NCI-H2081 treated with DMSO at 0.1 percent for 48 hours (cell line): ENCODE measurements at places on chromosomes 5 and 9.

DNA sequence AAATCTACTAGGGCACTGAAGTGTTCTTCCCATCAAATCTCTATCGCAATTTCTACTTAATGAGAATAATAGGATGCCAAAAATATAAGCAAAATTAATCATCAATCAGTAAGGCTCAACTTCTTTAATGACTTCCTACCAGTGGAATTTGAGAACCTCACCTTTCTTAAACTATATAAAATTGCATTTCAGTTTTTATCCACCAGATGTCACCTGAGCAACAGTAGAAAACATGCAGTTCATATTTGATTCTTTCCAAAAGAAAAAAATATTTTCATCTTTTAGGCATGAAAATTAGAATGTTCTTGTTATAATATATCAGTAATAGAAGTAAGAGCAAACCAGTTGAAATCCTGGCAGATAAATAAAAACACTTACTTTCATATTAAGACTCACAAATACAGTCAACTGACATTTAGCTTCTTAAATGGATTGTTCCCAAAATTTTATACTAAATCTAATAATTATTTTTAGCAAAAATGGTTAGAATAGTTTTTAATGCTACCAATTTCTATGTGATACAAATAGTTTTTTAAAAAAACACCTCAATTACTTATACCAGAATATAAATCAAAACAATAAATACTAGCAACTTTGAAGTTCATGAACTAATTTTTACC, 13.4 kb upstream of the CCDC112 start:
- no peak for DNase-seq

DNA sequence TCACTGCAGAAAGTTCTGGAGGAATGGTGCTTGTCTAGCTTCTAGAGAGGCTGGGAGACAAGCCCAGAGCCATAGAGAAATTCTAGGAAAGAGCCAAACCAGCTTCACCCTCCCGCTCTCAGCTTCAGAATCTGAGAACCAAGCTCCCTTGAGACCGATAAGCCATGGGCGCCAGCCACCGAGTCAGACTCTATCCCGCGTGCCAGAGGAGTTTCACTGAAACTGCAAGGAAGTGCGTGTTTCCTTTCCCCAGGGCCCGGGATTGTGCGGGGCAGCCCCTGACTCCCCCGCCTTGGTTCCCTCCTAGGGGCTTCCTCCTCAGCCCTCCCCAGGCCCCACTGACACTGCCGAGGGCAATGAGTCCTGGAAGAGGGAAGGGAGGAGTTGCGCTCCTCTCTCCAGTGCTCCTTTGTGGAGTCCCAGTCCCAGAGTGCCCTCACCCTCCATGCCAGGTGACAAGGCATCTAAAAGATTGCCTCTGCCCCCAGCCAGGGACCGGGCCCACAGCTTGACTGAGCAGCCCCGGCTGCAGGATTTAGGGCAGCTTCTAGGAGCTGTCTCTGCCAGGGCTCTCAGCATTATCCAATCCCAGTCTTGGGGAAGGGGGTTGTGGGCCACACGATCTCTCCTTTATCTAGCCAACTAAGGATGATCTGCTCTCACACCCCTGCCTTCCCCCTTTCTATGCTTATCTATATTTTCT, 18.4 kb upstream of the TCF7 start:
- no peak for DNase-seq

DNA sequence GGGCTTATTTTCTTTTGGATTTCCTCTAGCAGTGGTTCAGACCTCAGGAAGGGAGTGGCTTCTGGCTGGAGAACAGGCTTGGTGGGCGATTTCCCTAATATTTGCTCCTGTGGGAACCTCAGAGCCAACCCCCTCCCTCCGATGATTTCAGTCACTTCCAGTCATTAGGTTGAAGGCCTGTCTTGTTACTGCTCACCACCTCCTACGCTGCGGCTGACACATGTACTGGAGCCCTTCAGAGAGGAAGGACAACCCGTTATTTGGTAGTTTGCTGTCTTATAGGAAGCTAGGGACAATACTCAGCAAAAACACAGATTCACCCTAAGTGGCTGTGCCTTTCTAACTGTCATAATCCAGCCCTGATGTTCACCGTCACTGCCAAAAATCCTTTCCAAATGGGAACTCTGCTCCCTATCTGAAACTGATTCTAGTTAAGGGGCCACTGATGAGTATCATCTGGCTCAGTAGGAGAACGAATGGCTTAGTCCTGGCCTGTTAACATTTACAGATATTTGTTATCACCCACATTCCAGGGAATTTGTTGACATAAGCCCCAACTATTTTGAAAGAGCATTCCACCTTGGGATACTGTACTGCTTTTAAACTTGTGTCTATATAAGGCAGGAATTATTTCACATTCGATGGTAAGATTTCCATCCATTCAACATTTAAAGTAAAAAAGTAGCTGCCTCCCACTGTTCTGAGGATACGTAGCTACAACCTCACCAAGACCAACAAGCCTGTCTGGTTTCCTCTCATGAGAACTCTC, 29.3 kb upstream of the ANKH start:
- no peak for DNase-seq

GRCh38 chr5:150278916-150279315, 10.7 kb downstream of the CAMK2A start:
- no peak for DNase-seq

DNA sequence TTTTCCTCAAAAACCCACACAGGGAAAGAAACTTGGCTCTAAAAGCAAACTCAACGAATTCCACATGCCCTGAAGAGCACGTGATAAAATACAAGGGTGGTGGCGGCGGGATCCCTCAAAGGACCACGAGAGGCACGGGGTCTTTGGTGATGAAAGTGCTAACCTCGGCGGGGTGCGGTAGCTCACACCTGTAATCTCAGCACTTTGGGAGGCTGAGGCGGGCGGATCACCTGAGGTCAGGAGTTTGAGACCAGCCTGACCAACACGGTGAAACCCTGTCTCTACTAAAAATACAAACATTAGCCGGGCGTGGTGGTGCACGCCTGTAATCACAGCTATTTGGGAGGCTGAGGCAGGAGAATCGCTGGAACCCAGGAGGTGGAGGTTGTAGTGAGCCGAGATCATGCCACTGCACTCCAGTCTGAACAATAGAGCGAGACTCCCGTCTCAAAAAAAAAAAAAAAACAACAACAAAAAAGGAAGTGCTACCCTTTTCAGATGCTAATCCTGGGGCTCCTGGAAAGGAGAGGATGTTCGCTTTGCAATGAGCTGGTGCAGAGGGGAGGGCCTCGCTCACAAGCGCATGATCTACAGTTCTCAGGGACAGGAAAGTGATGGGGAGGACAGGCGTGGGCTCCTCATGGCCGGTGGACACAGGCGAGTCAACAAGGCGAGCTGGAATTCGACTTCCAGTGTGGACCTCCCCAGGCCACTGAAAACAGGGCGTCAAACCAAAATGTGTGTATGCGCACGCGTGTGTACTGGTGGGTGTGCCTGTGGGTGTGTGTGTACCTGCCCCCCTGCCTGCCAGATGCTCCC, 54.1 kb downstream of the USP20 start:
- DNase-seq: no peak

DNA sequence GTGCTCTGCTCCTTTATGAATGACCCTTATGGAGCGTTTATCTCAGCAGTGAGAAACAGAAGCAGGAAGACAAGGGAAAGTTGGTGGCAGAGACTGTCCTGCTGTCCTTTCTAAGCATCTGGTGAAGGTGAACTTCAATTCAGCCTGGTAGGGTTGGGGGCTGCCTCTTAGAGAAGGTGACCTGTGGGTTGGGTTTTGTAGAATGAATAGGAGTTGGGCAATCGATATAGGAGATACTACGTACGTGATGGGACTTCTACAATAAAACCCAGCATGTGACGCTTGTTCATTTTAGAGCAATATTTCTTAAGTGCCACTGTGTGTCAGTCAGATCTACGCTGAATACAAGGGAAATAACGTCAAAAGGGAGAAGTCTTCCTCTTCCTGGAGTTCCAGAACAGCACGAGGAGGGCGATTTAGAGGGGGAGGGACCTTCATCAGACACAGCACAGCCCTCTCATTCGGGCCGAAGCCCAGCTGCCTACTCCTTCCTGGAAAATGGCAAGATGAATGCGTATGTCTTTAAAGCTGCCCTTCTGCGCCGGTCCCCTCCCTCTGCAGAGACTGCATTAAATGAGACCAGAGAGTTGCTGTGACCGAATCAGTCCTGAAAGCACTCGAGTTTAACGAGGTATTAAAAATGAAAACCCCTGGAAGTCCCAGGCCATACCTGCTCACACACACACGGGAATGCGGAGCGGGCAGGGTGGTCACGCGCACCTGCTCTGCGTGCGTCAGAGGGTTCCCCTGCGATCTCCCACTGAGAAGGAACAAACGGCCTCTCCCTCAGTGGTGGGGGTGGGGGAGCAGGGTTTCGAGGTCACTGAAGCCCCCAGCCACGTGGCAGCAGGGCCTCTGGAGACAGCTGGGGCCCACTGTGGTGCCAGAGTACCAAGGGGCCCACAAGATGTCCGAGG, 85.3 kb upstream of the SARDH start:
- no peak for DNase-seq

- DNase-seq: no peak
These were observed 612.6 kb downstream of the PSAT1 start for GRCh38 chr9:78909566-78909965.

DNA sequence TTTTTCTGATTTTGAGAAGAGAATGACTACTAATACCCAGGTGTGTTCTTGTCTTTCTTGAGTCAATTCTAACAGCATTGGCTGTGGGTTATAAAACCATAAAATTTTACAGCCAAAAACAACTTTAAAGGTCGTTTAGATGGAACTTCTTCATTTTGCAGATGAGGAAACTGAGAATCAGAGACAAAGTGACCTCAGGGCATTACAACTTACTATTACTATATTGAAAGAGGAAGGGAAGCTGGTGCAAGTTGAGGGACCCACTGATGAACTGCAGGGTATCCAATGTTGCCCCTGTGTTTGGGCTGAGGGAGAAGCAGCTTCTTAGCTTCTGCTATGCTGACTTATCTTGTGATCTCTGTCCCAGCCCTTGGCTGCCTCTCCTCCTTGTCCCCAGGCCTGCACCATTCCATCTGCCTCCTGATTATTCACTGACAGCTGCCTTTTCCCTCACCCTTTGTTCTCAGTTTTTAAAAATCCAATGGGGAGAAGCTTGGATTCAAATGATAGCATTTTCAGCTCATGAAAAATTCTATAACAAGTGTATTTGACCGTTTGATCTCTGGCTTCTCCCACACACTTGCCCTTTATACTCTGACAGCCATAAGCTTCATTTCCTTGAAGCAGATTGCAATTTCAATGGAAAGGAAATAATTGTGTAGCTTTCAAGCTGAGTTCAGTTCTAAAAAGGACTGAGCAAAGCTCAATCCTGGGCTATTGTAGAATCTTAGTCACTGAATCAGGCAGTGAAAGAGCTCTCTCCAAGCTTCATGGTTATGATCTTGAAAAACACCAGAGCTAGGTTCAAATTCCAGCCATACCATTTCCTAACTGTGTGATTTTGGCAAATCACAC, 68.5 kb downstream of the TMC1 start:
- no peak for DNase-seq

DNA sequence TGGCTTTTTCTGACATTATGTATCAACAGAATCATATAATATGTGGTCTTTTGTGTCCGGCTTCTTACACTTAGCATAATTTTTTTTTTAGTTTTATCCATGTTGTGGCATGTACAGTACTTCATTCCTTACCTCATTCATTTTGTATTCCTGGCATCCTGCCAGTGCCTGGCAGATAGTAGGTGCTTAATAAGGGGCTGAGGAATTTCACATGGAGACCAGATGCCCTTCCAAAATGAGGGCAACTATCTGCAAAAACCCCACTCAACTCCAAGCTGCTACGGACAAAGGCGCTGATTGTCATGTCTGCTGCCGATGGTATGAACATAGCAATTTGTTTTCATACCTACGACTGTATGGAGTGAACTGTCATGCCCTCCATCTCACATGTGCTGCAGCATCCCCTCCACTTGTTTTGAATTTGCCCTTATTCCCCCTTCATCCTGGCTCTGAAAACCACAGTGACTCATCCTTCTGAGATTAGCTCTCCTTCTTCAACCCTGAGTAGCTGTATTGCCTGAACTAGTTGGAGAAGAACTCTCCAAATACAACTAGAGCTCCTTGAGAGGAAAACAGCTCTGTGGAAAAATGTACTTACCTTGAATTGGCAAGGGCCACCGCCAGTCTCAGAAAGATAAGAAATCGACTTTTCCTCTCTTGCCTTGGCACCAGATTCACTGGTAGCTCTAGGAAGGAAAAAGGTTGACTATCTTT, 41.3 kb upstream of the FOXE1 start:
- DNase-seq: no peak

DNA sequence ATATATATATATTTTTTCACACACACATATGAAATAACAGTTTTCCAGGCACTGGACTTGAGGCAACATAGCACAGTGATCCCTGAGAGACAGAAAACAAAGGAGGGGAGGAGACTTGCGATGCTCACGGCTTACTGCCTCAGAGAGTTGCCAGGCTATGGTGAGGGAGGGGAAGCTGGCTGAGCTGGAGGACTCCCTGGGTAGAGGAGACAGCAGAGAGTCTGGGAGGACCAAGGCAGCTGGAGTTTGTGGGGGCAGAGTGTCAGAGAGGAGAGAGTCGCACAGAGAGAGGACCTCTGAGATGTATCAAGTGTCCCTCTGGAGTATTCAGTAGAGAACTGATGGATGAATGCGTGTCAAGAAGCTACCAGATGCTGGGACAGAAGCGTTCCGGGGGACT, 23.1 kb upstream of the QSOX2 start:
- no peak for DNase-seq

GRCh38 chr5:32193591-32193990, 19.5 kb upstream of the GOLPH3 start:
- peak; percentile 100 for DNase-seq

DNA sequence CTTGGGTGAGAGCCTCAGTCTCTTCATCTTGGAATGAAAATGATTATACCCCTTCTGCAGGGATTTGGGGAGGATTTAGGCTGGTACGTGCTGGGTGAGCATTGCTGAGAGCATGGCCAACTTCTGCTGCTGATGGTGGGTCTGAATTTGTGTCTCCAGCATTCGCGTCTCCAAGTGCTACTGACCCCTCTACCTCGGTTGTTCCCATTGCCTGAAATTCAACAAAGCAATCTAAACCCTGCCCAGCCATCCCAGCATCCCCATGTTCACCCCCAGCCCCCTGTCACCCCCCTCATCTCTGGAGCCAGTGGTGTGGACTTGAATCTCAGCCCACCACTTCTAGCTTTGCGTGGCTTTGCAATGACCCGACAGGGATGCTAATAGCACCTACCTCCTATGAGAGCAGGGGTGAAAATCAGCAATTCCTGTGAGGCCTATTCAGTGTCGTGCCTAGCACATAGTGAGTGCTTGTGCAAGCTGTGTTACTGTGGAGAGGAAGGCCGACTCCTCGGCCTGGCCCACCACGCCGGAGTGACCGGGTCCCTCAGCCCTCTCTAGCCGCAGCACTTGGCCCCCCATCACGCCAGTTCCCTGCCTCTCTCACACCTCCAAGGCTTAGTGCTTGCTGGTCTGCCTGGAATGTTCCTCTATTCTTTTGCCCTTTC, 43.4 kb upstream of the SH3PXD2B start:
- DNase-seq: no peak

GRCh38 chr9:32350682-32351081, 33.8 kb upstream of the ACO1 start:
- no peak for DNase-seq

- no peak for DNase-seq
These were observed 664.7 kb downstream of the ACTL7B start for GRCh38 chr9:108191065-108191464.

GRCh38 chr9:2198956-2199635, 183.9 kb downstream of the SMARCA2 start:
- no peak for DNase-seq
